ENCODE measurements at places on chromosomes 13 and 19. TPM values are rescaled to one million over a fixed set of nuclear protein-coding genes. Genes with fewer than 3 reads are reported as not detected.
A peak's percentile ranks its signal among the peaks of the same experiment; 100 is the strongest.

DNA sequence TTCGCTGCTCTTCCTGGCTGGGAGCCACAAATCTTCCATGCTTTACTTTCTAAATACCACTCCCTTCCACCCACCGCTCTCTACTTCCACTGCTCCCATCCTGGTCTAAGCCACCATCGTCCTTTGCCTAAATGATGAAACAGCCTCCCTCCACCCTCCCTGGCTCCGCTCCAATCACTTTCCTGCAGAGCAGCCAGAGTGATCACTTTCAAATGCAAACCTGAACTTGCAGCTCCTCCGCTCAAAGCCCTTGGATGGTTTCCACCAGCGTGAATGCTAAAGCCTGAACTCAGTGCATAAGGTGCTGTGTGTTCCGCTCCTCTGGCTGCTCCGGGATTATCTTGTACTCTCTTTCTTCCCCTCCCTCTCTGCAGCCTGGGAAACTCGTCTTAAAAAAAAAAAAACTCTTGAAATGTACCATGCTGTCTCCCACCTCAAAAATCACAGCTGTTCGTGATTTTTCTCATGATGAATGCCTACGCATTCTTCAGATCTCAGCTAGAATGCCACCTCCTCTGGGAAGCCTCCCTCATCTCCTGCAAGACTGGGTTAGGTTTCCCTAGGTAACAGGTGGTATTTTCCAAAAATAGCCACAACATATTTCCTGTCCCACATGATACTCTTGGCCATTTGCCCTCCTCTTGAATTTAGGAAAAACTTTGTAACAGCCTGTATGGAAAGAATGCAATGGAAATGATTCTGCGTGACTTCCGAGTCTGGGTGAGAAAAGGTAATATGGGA, 3.7 kb upstream of the SIN3B start:
- no peaks in the 10 kb centered on the region for H3K36me3 ChIP-seq
- peak overlapping the region; percentile 42 for H3K4me3 ChIP-seq
- no peaks in the 10 kb centered on the region for H3K27me3 ChIP-seq

DNA sequence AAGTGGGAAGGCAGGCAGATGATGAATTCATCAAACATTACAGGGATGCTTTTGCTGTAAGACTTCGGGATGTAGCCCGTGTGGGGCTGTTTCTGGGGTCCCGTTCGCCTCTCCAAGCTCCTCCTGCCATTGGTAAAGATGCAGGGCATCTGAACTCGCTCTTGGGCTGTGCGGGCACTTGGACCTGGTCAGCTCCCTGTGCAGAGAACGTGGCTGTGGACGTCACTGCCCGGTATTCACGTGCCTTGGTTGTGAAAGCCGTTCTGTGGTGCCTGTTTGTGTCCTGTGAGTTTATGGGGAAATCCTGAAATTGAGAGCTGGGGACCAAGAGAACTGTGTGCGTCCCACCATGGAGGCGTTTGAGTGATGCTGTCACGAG, 5.4 kb downstream of the TFDP1 start:
- no peaks in the 10 kb centered on the region for H3K27me3 ChIP-seq
- no peak for DNase-seq

The OR7C2 gene
- polyA plus RNA-seq = not detected

DNA sequence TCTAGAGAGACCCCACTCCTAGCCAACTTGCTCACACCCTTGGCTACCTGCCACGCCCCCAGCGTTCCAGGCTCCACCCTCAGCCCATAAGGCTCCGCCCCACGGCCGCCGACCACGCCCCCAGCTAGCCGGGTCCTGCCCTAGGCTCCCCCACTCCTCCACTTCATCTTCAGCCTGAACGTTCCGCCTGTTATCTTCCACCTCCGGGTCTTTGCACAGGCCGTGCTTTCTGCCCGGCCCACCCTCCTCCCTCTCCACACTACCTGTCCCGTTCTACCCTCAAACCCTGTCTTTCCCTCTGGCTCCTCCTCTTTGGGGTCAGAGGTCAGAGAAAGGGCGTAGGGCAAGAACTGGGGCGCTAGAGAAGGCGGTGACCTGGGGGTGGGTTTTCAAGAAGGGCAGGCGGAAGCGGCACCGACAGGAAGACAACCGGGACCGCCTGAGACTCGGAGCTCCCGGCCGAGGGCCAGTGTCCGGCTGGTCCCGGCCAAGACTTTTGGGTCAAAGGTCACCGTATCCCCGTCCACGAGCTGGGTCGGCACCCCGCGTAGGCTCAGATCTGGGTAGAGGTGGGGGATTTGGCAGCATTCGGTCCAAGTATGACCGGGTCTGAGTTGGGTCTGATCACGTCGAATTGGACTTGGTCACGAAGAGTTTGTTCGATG, 2.2 kb downstream of the PDE4C start:
- H3K4me3 ChIP-seq = peak overlapping the region; percentile 46
- H3K36me3 ChIP-seq = no peaks in the 10 kb centered on the region
- peaks cover 20% of the 10 kb centered on the region for H3K27me3 ChIP-seq
- DNase-seq = peak; percentile 64
- peaks cover 16% of the 10 kb centered on the region for H3K4me1 ChIP-seq
- peak overlapping the region; percentile 36 for H3K27ac ChIP-seq

- no peak for DNase-seq
- H3K27me3 ChIP-seq = no peaks in the 10 kb centered on the region
- H3K4me3 ChIP-seq = no peak overlapping the region
Observed at GRCh38 chr13:37651891-37652290, 53.3 kb upstream of the POSTN start.

Data from heart left ventricle (tissue), 16 donors.